Stimulated activated CD4-positive, alpha-beta T cell treated with anti-CD3 and anti-CD28 coated beads, Interleukin-2, amount 100 ng/mL, for 48 hours (primary cell): ENCODE measurements at places on chromosomes 12 and 14.

DNA sequence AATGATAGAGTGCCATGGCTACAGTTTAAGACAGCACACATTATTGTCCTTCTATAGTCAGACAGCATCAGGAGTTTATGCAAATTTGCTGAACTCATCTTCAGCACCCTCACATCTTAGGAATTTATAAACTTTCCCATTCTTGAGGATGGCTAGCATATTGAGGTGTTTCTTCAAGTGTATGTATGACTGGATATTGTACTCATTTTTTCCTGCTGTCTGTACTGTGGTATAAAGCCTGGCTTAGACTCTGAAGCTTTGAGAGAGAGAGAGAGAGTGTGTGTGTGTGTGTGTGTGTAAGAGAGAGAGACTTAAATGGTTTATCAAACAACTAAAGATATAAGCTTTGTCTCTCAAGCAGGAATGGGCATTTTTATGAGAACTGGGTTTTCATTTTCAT, 161.6 kb downstream of the PIK3C2G start:
- no peak for DNase-seq

- DNase-seq, result no peak
Measured at GRCh38 chr14:32427726-32428528, 98.8 kb downstream of the AKAP6 start.

GRCh38 chr12:28550757-28551704, 360.8 kb downstream of the CCDC91 start:
- no peak for DNase-seq

DNA sequence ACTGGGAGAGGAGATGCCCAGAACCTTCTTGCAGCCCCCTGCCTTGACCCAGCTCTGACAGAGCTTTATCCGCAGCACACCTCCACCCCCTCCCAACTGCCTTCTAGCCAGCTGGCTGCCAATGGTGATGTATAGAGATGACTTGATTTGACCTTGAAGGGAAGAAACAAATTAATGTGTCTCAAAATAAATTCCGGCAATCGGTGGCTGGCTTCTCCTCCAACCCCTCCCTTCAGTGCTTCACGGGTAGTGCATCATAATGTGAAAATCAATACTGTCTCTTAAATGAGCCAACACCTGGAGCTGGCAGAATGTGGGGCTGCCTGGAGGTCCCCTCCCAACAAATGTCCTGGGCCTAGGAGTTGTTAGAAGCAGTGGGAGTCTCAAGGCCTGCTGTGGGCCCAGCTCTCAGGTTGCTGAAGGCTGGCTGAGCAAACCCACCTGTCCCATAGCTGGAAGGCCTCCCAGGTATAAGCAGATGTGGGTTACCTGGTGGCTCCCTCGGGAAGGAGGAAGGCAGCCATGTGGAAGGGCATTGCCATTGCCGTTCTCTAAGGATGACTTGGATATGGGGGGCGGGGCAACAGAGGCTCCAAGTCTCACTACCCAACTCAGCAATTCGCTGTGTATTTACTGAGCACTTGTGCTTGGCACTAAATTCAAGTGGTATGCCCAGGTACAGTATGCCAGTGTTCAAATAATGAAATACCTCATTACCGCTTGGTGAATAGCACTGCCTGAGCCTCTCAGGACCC, 23.2 kb downstream of the HSPB8 start:
- no peak for DNase-seq

- no peak for DNase-seq
Measured at GRCh38 chr14:79829405-79830166, 381.7 kb downstream of the DIO2 start.

DNA sequence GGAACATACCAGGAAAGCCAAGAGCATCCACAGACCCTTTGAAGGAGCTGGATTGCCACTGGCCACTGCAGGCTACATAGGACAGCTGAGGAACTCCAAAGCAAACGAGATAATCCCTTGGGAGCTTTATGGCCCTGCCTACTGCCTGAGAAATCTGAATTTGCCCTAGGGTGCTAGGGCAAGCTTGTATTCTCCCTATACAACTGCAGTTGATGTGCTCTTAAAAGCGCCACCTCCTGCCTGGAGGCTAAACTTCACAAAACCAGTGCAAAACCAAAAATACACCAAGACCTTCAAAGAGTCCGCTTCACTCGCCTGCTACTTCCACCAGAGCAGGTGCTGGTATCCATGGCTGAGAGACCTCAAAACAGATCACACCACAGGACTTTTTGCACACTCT, 99.6 kb upstream of the KRR1 start:
- no peak for DNase-seq

- DNase-seq, result no peak
Measured at GRCh38 chr12:21912318-21912717, 28.9 kb downstream of the ABCC9 start.

- no peak for DNase-seq
Measured at GRCh38 chr12:82970614-82971013, 283.9 kb downstream of the TMTC2 start.

GRCh38 chr12:55220725-55221124, at the start of gene OR10A7:
Gene OR10A7, plus strand, starts transcription at chr12:55221025. Its CDS starts 0 bp downstream, at chr12:55221025.
- no peak for DNase-seq

DNA sequence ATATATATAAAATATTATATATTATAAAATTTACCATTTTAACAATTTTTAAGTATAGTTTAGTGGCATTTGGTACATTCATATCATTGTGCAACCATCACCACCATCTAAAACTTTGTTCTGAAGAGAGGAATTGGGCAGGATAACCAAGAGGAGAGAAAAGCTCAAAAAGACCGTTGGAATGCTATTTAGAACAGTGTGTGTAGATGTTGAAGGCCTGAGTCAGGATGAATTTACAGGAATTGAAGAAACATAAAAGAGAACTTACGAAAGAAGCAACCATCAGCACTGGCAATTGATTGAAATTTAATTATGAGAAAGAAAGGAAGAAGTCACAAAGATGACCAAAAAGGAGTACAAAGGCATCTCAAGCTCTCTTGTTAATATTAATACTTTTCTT, 196.9 kb upstream of the PWP1 start:
- DNase-seq, result no peak

GRCh38 chr14:104770851-104771272, 17.9 kb downstream of the SIVA1 start:
- peak; percentile 19 for DNase-seq

DNA sequence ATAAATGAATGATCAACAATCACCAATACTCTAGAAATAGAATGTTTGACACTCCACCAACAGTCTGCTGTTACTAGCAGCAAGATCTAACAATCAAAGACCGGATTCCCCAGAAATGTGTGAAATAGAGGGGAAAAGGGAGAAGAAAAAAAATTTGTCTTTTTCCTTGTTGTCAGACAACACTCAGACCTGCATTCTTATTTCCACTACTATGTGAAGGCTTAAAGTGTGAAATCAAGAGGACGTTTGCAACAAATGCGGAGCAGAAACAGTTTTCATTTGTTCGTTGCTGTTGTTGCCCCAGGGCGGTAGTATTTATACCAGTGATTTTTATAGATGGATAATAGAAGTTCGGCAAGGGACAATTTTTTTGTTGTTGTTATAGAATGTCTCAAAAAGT, 9.2 kb downstream of the NKX2-1 start:
- DNase-seq, result no peak

DNA sequence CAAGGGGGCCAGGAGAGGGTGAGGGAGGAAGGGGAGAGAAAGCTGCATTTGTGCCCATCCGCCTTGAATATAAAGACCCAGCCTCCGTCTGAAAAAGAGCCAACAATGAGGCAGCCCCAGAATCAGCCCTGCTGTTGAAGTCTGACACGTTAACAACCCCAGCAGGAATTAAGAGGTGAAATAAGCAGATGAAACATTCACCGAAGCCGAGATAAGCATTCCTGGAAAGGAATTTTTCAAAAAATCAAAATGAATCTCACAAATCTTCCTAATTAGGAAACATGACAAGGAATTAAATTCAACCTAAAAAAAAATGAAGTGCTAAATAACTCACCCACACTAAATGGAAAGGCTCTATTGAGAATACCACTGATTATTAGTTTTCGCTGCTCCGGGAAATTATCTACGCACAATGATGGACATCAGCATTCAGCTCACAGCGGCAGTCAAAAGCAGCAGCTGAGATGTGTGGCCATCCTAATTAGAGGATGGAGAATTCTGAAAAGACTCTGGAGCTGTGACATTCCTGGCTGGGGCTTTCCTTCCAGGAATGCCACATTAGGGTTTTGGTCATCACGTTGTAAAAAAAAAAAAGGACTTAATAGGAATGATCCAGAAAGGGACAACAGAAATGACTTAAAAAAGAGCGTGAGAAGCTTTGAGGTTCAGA, 8.2 kb upstream of the PARP11 start:
- no peak for DNase-seq

DNA sequence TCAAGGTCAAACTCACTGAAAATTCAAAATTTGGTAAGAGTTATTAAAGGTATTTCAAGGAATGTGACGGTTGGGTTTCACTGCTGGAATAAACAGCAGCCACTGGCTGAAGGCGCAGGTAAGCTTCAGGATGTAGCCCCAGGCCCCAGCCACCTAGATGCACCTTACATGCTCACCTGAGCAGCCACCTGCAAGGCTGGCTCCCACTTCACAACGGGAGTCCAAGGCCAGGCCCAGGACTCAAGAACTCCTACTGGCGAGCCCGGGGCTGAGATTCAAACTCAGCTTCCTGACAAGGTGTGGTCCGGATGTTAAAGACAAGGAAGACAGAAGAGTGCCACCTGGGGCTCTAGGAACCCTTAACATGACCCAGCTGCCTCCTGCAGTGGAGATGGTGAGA, 78.4 kb downstream of the ITPK1 start:
- DNase-seq, result no peak

DNA sequence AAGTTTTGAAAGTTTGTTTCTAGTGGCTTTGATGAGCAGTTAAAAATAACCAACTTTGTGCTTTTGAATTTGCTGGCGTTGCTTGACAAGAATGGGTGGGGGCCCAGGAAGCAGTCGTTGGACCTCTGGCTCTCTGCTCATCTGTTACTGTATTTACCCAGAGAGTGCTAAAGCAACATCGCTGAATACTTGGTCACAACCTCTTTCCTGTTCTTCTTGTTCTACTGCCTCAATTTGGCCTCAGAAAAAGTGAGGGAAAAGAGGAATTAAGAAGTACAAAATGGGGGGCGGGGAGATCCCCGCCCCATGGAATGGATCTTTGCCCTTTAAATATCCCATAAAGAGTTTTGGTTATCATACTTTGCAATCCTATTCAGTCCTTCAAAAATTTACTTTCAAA, 221.5 kb upstream of the G2E3 start:
- DNase-seq, result no peak

DNA sequence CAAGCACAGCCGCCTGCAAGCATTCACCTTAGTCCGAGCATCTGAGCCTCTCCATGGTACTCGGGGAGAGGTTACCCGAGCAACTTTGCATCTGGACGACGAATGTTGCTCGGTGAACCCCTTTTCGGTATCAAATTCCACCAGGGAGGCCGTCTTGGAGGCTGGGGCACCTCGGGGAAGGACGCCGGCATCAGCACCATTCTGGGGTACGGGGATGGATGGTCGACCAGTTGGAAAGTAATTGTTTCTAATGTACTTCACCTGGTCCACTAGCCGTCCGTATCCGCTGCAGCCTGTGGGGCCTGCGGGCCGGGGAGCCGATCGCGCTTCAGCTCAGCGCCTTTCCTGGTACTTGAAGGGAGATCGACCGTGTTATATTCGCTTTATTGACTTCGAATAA, 161.7 kb upstream of the RTL1 start:
- no peak for DNase-seq

- DNase-seq, result no peak
Measured at GRCh38 chr12:126545411-126545810, 1480.2 kb downstream of the AACS start.

DNA sequence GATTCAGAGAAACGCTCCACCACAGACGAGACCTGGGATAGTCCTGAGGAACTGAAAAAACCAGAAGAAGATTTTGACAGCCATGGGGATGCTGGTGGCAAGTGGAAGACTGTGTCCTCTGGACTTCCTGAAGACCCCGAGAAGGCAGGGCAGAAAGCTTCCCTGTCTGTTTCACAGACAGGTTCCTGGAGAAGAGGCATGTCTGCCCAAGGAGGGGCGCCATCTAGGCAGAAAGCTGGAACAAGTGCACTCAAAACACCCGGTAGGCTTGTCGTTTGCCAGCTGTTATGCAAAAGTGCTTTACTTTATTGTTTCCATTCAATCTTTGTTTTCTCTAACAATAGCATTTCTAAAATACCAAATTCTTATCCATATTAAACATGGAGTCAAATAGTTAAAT, 287.3 kb downstream of the NAV3 start:
- no peak for DNase-seq

- DNase-seq, result no peak
Measured at GRCh38 chr12:93915411-93915810, 233.0 kb upstream of the PLXNC1 start.

DNA sequence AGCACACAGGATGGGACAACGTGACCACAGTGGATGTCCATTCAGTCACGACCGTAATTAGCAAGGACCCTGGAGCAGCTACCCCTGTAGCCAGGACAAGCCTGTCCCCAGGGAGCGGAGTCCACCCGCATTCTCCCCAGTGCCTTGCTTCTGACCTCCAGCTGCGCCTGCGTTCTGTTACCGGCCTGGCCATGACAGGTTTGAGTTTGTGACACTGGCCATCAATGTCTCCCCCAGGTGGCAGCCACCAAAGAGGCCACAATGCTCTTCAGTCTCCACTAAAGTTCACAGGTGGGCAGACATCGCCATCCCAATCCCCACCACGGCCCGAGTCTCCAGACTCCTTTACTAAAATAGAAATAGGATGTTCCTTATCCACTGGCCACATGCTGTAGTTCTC, 96.7 kb downstream of the TMEM132D start:
- DNase-seq, result no peak
